Chondrocyte (in vitro differentiated cells): ENCODE measurements at places on chromosomes 12 and 14. TPM values are rescaled to one million over a fixed set of nuclear protein-coding genes. Genes with fewer than 3 reads are reported as not detected.

DNA sequence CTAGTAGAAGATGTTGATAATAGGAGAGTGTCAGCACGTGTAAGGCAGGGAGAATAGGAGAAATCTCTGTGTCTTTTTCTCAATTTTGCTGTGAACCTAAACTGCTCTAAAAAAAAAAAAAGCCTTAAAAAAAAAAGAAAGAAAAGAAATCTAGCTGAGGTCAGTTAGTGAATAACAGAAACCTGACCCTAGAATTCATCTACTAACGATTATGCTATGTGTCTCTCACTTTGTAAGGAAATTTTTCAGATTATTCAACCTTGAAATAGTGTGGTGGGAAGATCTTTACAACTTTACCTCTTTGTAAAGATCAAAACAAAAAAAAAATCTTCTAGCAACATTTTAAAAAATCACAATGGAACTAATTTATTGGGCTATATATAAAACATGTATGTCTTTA, 995.7 kb downstream of the GALC start:
- no peaks in the 10 kb centered on the region for H3K27me3 ChIP-seq
- H3K4me3 ChIP-seq: no peak overlapping the region
- DNase-seq: no peak
- H3K36me3 ChIP-seq: no peaks in the 10 kb centered on the region
- no peak overlapping the region for H3K27ac ChIP-seq

DNA sequence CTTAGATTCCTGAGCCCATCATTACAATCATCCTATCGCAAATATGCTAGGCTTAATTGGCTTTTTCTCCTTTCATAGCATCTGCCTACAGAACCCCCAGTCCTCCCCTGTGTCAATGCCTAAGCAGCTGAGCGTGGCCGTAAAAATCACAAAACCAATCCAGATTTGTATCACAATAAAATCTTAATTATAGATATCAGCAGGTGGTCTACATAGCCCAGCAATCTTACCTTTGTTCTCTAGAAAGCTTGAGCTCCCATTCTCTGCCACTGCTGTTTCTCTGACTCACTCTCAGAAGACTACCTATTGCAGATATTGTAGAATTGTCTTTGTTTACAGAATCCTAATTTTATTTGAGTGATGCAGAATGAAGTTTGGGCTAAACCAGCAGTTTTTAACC, 37.9 kb upstream of the PPM1A start:
- peaks cover 26% of the 10 kb centered on the region for H3K27me3 ChIP-seq
- peaks cover 1% of the 10 kb centered on the region for H3K36me3 ChIP-seq
- no peak for DNase-seq
- H3K4me3 ChIP-seq: no peak overlapping the region
- no peak overlapping the region for H3K27ac ChIP-seq

DNA sequence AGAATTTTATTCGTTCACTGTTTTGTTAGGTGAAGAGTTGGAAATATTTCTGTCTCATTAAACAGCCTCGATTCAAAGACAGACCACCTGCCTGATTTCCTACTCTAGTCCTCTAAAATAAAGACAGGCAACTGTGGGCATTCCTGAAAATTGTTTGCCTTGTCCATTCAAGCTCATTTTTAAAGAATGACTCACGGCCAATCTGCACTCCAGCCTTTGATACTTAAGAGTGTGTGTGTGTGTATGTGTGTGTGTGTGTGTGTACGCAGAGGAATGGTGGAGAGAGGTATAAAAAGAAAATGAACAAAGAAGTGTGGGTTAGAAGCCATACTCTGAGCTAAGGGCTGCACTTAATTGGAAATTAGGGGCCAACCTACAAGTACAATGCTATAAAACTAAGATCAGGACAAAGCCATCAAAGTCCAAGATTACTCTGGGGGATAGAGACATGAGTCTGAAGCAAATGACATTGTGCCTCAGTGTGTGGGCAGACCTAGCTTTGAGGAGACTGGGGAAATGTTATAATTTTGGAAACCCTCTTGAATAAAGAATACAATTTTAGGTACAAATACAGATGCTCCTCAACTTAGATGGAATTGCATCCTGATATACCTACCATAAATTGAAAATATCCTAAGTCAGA, 45.6 kb upstream of the SOCS2 start:
- H3K4me3 ChIP-seq: no peak overlapping the region
- H3K27me3 ChIP-seq: no peaks in the 10 kb centered on the region
- H3K36me3 ChIP-seq: no peaks in the 10 kb centered on the region
- no peak overlapping the region for H3K27ac ChIP-seq
- H3K4me1 ChIP-seq: peaks cover 16% of the 10 kb centered on the region

- no peaks in the 10 kb centered on the region for H3K36me3 ChIP-seq
- no peak overlapping the region for H3K4me3 ChIP-seq
- DNase-seq: no peak
- H3K27ac ChIP-seq: peak overlapping the region; percentile 58
- peaks cover 23% of the 10 kb centered on the region for H3K4me1 ChIP-seq
These were observed 175.8 kb upstream of the HMGA2 start for GRCh38 chr12:65648461-65648860.

GRCh38 chr14:91912035-91912434, 35.5 kb downstream of the FBLN5 start:
- H3K27ac ChIP-seq: no peak overlapping the region
- H3K27me3 ChIP-seq: no peaks in the 10 kb centered on the region
- H3K4me3 ChIP-seq: no peak overlapping the region
- H3K36me3 ChIP-seq: peaks cover 56% of the 10 kb centered on the region

- peaks cover 31% of the 10 kb centered on the region for H3K4me1 ChIP-seq
- H3K27ac ChIP-seq: no peak overlapping the region
- H3K36me3 ChIP-seq: peaks cover 6% of the 10 kb centered on the region
- no peak overlapping the region for H3K4me3 ChIP-seq
- H3K27me3 ChIP-seq: no peaks in the 10 kb centered on the region
- DNase-seq: peak; percentile 36
These were observed 2.4 kb downstream of the THTPA start for GRCh38 chr14:23558346-23559009.

DNA sequence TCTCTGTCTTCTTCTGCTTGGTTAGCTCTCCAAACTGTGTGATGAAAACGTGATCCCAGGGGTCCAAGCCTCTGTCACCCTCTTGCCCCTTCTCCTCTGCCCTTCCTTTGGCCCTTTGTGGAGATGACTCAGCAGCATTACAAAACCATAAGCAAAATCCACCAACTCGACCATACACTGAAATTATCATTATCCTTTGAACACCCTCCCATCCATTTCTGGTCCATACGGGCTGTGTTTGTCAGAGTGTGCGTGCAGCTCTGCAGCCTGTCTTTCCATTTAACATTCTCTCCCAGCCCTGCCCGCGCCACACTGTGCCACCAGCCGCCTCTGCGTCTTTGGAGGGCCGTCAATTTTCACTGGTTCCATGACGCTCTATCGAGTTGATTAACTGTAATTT, 69.2 kb downstream of the SLC25A47 start:
- H3K27ac ChIP-seq: no peak overlapping the region
- peaks cover 3% of the 10 kb centered on the region for H3K36me3 ChIP-seq
- peaks cover 56% of the 10 kb centered on the region for H3K4me1 ChIP-seq
- no peak overlapping the region for H3K4me3 ChIP-seq
- H3K27me3 ChIP-seq: no peaks in the 10 kb centered on the region
- DNase-seq: no peak

DNA sequence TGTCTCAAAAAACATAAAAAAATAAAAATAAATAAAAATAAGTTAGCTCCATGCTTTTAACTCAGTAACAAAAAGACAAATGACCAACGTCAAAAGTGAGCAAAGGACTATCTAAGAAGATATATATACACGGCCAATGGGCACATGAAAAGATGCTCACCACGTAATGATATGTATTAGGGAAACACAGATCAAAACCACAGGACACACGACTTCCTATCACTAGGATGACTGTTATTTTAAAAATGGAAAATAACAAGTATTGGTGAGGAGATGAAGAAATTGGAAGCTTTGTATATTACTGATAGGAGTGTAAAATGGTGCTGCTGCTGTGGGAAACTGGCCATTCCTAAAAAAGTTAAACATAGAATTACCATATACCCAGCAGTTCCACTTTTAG, 20.2 kb upstream of the P2RX7 start:
- no peak for DNase-seq
- no peak overlapping the region for H3K4me3 ChIP-seq
- no peak overlapping the region for H3K27ac ChIP-seq
- no peaks in the 10 kb centered on the region for H3K4me1 ChIP-seq

DNA sequence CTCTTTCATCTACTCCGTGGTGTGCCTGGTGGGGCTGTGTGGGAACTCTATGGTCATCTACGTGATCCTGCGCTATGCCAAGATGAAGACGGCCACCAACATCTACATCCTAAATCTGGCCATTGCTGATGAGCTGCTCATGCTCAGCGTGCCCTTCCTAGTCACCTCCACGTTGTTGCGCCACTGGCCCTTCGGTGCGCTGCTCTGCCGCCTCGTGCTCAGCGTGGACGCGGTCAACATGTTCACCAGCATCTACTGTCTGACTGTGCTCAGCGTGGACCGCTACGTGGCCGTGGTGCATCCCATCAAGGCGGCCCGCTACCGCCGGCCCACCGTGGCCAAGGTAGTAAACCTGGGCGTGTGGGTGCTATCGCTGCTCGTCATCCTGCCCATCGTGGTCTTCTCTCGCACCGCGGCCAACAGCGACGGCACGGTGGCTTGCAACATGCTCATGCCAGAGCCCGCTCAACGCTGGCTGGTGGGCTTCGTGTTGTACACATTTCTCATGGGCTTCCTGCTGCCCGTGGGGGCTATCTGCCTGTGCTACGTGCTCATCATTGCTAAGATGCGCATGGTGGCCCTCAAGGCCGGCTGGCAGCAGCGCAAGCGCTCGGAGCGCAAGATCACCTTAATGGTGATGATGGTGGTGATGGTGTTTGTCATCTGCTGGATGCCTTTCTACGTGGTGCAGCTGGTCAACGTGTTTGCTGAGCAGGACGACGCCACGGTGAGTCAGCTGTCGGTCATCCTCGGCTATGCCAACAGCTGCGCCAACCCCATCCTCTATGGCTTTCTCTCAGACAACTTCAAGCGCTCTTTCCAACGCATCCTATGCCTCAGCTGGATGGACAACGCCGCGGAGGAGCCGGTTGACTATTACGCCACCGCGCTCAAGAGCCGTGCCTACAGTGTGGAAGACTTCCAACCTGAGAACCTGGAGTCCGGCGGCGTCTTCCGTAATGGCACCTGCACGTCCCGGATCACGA, 2.2 kb downstream of the SSTR1 start:
- H3K27me3 ChIP-seq: peaks cover 58% of the 10 kb centered on the region
- no peaks in the 10 kb centered on the region for H3K4me1 ChIP-seq
- H3K36me3 ChIP-seq: peaks cover 6% of the 10 kb centered on the region
- DNase-seq: peak; percentile 90
- no peak overlapping the region for H3K4me3 ChIP-seq
- H3K27ac ChIP-seq: no peak overlapping the region

GRCh38 chr12:87439990-87440827, 589.0 kb downstream of the C12orf50 start:
- H3K4me3 ChIP-seq: no peak overlapping the region
- no peak for DNase-seq
- H3K4me1 ChIP-seq: peaks cover 29% of the 10 kb centered on the region
- H3K27ac ChIP-seq: peak overlapping the region; percentile 83
- H3K27me3 ChIP-seq: no peaks in the 10 kb centered on the region

- no peaks in the 10 kb centered on the region for H3K36me3 ChIP-seq
- H3K4me1 ChIP-seq: no peaks in the 10 kb centered on the region
- no peak overlapping the region for H3K4me3 ChIP-seq
These were observed 55.0 kb downstream of the IGF1 start for GRCh38 chr12:102425109-102426039.

- no peak for DNase-seq
- no peaks in the 10 kb centered on the region for H3K27me3 ChIP-seq
- no peaks in the 10 kb centered on the region for H3K4me1 ChIP-seq
- peaks cover 58% of the 10 kb centered on the region for H3K36me3 ChIP-seq
These were observed 22.8 kb upstream of the NXPH4 start for GRCh38 chr12:57193706-57194245.

- H3K36me3 ChIP-seq: peaks cover 2% of the 10 kb centered on the region
- H3K4me1 ChIP-seq: peaks cover 66% of the 10 kb centered on the region
- H3K27me3 ChIP-seq: no peaks in the 10 kb centered on the region
- no peak overlapping the region for H3K27ac ChIP-seq
These were observed 18.5 kb downstream of the CORO1C start for GRCh38 chr12:108712925-108713203.

- no peak overlapping the region for H3K27ac ChIP-seq
- H3K36me3 ChIP-seq: no peaks in the 10 kb centered on the region
- H3K4me3 ChIP-seq: no peak overlapping the region
- peaks cover 35% of the 10 kb centered on the region for H3K27me3 ChIP-seq
- H3K4me1 ChIP-seq: no peaks in the 10 kb centered on the region
These were observed 2.4 kb upstream of the GALNT8 start for GRCh38 chr12:4717806-4718205.

GRCh38 chr14:104299993-104300761, 161.8 kb downstream of the KIF26A start:
- no peaks in the 10 kb centered on the region for H3K36me3 ChIP-seq
- peak; percentile 79 for DNase-seq
- no peaks in the 10 kb centered on the region for H3K4me1 ChIP-seq
- H3K27ac ChIP-seq: no peak overlapping the region
- H3K4me3 ChIP-seq: no peak overlapping the region

Gene BRF1
- 26.1 to 31.0 TPM (median 26.2 TPM) in 3 replicates for total RNA-seq

Gene TBC1D30
- 1.7 to 2.0 TPM (median 1.7 TPM) in 3 replicates for total RNA-seq

Gene CD163
- total RNA-seq: 0.05 TPM in 1 of 3 replicates, not detected in the others
